ENCODE measurements at places on chromosomes 4 and X. TPM values are rescaled to one million over a fixed set of nuclear protein-coding genes. Genes with fewer than 3 reads are reported as not detected.

DNA sequence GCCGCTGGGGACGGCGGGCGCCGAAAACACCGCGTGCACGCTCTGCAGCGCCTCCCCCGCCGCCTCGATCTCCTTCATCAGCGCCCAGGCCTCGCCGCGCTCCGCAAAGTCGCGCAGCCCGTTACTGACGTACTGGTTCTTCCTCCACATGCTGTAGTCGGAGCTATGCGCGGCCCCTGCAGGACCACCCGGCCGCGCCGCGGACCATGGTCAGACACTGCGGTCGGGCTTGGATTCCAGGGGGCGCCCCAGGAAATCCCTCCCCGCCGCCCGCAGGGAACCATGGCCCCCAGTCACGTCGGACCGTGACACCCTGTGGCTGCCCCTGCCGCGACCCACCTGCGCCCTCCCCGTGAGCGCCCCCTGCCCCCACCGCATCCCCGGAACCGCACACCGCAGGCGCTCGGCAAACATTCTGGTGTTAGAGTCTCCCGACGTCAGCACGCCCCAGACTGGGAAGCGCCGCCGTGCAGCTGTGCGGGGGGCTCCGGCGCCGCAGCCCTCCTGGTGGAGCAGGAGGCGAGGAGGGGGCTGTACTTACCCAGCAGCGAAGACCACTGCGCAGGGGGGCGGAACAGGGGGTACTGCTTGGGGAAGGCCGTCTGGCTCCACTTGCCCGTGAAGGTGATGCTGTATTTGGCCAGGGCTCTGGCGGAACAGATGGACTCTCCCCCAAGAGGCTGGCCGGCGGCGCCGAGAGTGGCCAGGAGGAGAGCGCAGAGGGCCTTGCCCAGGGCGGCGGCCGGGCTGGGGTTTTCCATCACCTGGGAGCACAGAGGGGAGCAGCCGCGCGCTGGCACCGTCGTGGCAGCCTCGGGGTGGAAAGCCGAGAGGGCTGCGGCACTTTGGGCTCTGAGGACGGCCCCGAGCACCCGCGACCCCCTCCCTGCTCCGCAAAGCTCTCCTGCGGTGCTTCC is 814 bp downstream of the SPON2 start:
- peaks cover 18% of the 10 kb centered on the region for H3K27me3 ChIP-seq
- DNase-seq: peak; percentile 74
- peaks cover 50% of the 10 kb centered on the region for H3K4me1 ChIP-seq

- DNase-seq: no peak
- H3K27ac ChIP-seq: no peak overlapping the region
- H3K4me1 ChIP-seq: peaks cover 28% of the 10 kb centered on the region
- no peaks in the 10 kb centered on the region for H3K27me3 ChIP-seq
- no peak overlapping the region for H3K4me3 ChIP-seq
These were observed 228.7 kb upstream of the ANKRD50 start for GRCh38 chr4:124941267-124941666.

GRCh38 chrX:108699368-108699767 is 37.0 kb downstream of the IRS4 start:
- no peaks in the 10 kb centered on the region for H3K4me1 ChIP-seq

DNA sequence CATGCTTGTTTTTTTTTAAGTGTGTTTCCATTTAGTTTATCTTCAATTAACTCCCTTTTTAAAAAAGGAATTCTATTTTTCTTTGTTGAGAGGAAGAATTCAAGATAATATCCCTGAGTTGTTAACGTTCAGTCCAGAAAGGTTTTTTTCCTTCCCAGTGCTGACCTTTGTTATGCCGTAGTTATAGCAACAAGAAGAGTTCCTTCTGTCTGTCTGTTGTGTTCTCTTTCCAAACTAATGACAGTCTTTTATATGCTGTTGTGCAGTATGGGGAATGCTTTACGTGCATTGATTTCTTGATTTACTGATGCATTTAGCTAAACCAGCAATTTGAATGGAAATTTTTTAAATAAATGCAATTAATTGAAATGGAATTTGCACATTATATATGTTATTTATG is 6.6 kb upstream of the CXXC4 start:
- H3K36me3 ChIP-seq: no peaks in the 10 kb centered on the region
- no peak overlapping the region for H3K27ac ChIP-seq
- H3K4me3 ChIP-seq: no peak overlapping the region
- no peaks in the 10 kb centered on the region for H3K27me3 ChIP-seq

GRCh38 chrX:42776195-42776594 is 1.8 kb downstream of the PPP1R2C start:
- H3K27me3 ChIP-seq: peaks cover 15% of the 10 kb centered on the region
- no peak overlapping the region for H3K4me3 ChIP-seq

GRCh38 chr4:16136311-16136710 is 52.5 kb upstream of the PROM1 start:
- H3K4me3 ChIP-seq: no peak overlapping the region
- H3K4me1 ChIP-seq: no peaks in the 10 kb centered on the region
- no peaks in the 10 kb centered on the region for H3K27me3 ChIP-seq

DNA sequence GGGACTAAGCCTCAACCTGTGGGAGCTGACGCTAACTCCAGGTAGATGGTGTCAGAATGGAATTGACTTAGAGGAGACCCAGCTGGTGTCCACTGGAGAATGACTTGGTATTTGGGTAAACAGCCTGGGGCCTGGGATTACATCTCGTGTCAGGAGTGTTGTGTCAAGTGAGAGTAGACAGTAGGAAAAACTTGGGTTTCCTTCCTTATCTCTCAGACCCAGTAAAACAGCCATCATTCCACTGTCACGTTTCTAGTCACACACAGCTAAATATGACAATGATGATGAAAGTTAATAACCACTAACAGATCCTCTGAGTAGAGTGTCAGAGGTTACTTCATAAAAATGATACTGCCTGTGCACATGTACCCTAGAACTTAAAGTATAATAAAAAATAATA is 13.8 kb downstream of the ZNF674 start:
- no peak overlapping the region for H3K27ac ChIP-seq
- H3K4me3 ChIP-seq: no peak overlapping the region
- H3K4me1 ChIP-seq: no peaks in the 10 kb centered on the region
- H3K27me3 ChIP-seq: no peaks in the 10 kb centered on the region

DNA sequence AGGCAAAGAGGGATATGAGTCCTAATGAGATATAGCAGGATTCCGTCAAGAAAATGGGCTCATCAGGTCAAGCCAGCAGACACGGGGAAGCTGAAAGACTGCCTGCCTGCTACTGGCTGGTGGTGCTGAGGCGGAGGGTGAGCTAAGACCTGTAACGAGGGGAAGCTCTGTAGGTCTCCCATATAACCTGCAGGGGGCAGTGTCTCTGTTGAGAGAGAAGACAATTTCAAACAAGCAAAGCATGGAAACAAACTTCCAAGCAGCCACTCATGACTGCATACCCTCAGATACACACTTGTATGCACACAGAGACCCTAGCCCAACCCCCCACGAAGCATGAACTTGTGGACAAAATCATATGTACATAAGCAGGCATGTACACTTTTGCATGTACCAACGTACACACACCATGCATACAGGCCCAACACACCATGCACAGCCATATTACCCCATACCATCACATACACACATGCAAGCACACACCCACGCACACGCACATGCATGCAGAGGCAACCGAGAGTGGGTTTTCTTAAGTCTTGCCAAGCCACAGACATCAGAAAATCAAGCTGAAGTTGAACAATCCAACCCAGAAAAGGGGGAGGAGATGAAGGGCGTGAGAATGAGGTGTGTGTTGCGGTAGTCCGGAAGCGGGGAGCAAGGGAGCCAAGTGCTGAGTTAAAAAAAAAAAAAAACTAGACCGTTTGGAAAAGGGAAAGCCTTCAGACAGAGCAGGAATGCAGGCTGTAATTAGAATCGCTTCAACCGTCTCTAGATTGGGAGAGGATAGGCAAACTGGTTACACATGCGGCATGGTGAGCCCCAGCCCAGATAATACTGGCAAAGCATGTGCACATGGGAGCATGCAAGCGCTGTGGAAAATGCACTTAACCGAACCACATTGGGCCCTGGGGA is 71.0 kb downstream of the PJA1 start:
- peak; percentile 31 for DNase-seq
- H3K4me3 ChIP-seq: no peak overlapping the region
- H3K4me1 ChIP-seq: no peaks in the 10 kb centered on the region

DNA sequence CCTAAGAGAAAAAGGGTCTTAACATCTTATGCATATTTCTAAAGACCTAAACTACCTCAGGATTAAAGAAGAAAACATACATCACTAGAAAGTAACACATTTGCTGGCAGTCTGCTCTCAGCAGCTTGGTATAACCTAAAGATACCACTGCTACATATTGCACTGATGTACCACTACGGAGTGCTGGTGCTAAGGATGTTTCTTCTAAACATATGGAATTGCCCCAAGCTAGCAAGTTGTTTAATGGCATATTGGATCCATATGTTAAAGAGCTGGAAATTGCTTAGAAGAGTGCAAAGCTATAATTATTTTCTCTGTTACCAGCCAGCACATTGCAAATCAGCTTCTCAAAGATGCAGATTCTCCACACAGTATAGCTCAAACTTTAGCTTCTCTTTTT is 436.5 kb upstream of the GALNTL6 start:
- no peaks in the 10 kb centered on the region for H3K27me3 ChIP-seq
- no peak overlapping the region for H3K4me3 ChIP-seq
- H3K4me1 ChIP-seq: no peaks in the 10 kb centered on the region
- no peak for DNase-seq

GRCh38 chr4:182805321-182805720 is 111.9 kb downstream of the DCTD start:
- H3K4me1 ChIP-seq: no peaks in the 10 kb centered on the region
- no peak overlapping the region for H3K27ac ChIP-seq
- DNase-seq: no peak
- no peak overlapping the region for H3K4me3 ChIP-seq
- no peaks in the 10 kb centered on the region for H3K36me3 ChIP-seq
- H3K27me3 ChIP-seq: no peaks in the 10 kb centered on the region

GRCh38 chr4:37555322-37555721 is 130.9 kb downstream of the RELL1 start:
- no peak overlapping the region for H3K4me3 ChIP-seq
- H3K27me3 ChIP-seq: no peaks in the 10 kb centered on the region
- H3K27ac ChIP-seq: no peak overlapping the region
- no peaks in the 10 kb centered on the region for H3K36me3 ChIP-seq
- H3K4me1 ChIP-seq: no peaks in the 10 kb centered on the region

- H3K4me1 ChIP-seq: peaks cover 1% of the 10 kb centered on the region
- H3K27me3 ChIP-seq: peaks cover 13% of the 10 kb centered on the region
- no peaks in the 10 kb centered on the region for H3K36me3 ChIP-seq
- H3K27ac ChIP-seq: no peak overlapping the region
- H3K4me3 ChIP-seq: no peak overlapping the region
These were observed 5.2 kb downstream of the BANK1 start for GRCh38 chr4:101795704-101796103.

DNA sequence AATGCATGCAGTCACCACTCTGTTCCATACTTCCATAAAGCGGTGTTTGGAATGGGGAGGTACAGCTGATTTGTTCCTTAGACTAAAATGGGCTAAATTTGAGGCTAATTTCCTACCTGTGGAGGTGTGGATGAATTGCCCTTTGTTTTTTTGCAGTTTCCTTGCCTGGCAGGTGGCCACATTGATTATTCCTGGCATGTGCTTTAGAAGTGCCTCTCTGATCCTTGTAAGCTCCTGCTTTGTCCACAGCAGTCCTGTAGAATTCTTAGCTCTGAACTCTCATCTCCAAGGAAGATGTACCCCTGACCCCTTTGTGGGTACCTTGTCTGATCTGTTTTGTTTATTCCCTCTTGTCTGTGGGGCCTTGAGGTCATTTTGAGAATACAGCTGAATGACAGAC is 136.8 kb downstream of the ADGRL3 start:
- no peaks in the 10 kb centered on the region for H3K27me3 ChIP-seq
- no peaks in the 10 kb centered on the region for H3K36me3 ChIP-seq
- no peak overlapping the region for H3K27ac ChIP-seq
- no peaks in the 10 kb centered on the region for H3K4me1 ChIP-seq
- no peak for DNase-seq
- no peak overlapping the region for H3K4me3 ChIP-seq

- DNase-seq: peak; percentile 53
- peak overlapping the region; percentile 87 for H3K4me3 ChIP-seq
- peak overlapping the region; percentile 90 for H3K27ac ChIP-seq
- no peaks in the 10 kb centered on the region for H3K36me3 ChIP-seq
These were observed 2.0 kb downstream of the BCOR start for GRCh38 chrX:40095583-40096394.

GRCh38 chr4:154485127-154485773 is 6.3 kb downstream of the DCHS2 start:
- no peak overlapping the region for H3K4me3 ChIP-seq
- no peak overlapping the region for H3K27ac ChIP-seq
- peaks cover 3% of the 10 kb centered on the region for H3K4me1 ChIP-seq
- no peaks in the 10 kb centered on the region for H3K36me3 ChIP-seq

DNA sequence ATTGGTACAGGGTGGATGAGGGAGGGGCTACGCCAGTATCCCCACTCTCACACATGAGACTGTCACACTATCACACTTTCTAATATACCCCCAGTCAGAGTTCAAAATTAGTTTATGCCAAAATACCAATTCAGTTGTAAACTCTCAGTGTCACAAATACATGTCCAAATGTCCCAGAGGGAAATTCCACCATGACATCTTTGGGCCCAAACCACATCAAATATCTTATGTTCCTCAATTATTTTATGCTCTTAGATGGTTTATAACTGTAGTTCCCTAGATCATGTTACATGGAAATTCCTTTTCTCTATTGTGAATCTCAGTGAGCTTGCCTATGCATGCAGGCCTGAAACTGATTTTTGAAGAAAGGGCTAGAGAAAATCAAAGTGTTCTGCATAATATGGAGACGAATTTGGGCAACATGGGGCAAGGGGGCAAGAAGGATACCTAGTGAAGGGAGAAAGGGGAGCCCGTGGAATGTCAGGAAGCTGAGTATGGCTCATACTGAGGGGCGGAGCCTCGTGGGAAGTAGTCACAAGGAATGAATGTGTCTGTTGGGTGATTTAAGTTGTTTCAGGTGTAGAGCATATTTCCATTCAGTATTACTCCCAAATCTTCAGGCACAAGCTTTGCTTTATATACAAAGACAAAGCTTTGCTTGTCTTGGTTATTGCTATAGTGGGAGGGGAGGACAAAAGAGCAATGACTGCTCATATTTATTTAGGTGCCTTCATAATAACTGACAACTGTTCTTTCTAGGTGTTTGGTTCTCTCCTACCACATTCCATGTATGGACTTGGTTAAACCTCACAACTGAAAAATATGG is 40.8 kb downstream of the CLNK start:
- no peak overlapping the region for H3K4me3 ChIP-seq
- no peak overlapping the region for H3K27ac ChIP-seq
- no peaks in the 10 kb centered on the region for H3K27me3 ChIP-seq
- no peaks in the 10 kb centered on the region for H3K36me3 ChIP-seq

ADAMTS3 gene
- total RNA-seq: 0.13 TPM

SEC24B gene
- 20.7 TPM for total RNA-seq

ATP2B3 gene
- total RNA-seq: not detected

SAGE1 gene
- not detected for total RNA-seq

ASB5 gene
- 7.7 TPM for total RNA-seq

PABPC1L2A gene
- not detected for total RNA-seq

MAGEA9B gene
- not detected for total RNA-seq

ERAS gene
- total RNA-seq: not detected

GAGE12E gene
- not detected for total RNA-seq
